ENCODE measurements at places on chromosomes 1 and 21.

DNA sequence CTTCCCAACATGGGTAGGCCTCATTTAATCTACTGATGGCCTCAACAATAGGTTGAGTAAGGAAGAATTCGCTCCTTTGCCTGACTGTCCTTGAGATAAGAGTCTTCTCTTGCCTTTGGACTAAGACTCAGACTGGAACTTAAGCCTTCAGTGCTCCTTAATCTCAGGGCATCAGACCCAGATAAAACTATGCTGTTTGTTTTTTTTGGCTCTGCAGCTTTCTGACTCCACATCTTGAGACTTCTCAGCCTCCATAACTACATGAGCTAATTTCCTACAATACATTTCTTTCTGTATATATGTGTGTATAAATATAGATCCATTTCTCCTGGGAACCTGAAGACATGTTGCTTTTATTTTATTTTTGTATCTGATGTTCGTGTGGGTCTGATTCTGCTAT, 1470.7 kb upstream of the PRMT6 start:
- no peak for DNase-seq

DNA sequence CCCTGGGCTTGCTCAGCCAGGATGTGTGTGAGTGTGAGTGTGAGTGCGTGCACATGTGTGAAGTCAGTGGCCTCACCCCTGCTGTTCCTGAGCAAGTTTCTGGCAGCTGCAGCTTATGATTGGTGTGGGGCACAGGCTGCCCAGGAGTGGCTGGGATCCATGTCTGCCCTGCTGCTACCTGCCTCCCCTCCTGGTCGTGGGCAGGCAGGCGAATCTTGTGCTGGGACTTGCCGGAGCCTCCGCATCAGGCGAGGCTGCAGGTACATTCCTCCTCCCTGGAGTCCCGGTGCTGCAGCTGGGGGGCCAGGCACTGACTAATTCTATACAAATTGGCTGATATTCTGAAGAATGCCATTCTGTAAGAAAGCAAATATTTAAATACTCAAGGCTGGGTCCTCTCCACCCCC, 85.6 kb upstream of the WNT4 start:
- no peak for DNase-seq

- DNase-seq, result no peak
These were observed 38.3 kb downstream of the LRRN2 start for GRCh38 chr1:204647114-204647804.

DNA sequence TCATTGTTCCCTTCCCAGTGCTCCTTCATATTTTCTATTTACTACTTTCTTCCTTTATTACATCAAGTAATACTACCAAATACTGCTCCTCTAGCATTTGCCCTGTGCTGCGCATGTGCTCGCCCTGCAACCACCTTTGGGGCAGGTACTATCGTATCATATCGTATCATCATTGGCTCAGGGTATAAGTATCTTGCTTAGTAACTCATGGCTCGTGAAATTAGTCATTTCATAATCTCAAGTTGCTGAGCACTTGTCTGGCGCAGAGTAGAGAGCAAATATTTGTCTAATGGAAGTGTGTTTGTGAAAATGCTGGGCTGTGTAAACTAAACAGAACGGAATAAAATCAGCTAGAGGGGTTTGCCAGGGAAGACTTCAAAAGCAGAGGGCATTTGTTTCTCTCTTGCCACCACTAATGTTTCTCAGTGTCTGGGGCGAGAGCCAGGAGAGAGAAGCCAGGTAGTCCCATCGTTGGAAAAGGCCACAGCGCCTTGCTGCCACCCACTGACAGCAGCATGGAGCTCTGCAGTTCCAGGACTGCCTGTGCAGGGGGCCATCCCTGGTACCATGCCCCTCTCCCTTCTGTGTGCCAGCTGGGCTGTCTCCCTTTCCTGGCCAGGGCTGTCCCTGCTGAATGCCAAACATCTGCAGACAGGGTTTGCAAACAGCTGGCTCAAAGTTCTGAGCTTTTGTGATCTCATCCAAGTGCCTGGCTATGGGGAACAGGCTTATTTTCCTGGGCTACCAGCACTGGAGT, 20.0 kb upstream of the CPT2 start:
- no peak for DNase-seq

DNA sequence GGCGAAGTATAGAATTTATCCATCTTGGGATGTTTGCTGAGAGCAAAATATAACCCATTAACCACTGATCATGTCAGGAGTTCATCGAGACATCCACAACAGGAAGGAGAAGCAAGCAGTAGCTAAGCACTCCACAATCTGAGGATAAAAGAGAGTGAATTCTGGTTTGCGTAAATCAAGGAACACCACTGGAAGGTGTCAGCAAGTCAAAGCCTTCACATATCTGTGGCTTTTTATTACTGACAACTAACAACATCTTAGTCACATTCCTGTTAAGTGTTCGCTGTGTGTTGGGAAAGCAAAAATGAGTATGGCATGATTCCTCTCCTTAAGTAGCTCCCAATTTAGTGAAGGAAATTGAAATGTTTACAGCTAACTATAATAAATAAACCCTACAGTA, 44.5 kb upstream of the DARS2 start:
- no peak for DNase-seq

DNA sequence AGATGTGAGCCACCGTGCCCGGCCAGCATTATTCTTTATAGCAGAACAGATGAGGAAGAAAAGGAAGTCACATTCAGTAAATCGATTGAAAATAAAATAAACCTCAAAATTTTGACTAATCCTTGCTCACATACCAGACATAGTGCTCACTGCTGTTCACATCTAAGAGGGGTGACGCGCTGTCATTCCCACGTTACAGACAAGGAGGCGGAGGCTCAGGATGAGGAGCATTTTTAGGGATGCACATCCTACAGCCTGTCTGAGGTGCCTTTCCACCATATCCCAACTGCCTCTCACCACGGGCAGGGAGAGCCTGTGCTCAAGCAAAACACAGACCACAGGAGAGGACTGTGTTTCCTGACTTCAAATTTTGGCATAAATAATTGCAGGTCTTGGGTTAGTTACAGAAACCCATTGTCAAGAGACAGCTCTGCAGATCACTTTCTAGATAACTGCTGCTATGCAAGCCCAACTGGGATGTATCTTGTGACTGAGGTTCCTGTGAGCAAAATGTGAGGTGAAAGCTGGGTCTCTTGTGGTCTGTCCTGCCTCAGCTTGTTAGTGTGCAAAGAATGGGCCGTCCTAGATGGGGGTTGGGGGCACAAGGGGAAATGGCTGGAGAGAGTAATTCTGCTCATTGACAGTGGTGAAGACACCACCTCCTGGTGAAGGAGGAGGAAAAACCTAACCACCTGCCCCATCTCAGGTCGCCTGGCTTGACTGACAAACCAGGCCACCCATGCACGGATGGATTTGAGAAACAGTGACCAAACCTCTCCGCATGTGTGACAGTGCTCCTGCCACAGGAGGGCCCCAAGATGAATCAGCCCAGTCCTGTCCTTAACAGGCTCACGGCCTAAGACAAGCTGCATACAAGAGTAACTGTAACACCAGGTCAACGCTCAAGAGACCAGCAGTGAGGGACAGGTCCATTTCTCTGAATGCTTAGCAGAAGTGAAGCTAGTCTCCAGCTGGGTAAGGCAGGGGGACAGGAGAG, 8.2 kb downstream of the TNN start:
- DNase-seq, result no peak

DNA sequence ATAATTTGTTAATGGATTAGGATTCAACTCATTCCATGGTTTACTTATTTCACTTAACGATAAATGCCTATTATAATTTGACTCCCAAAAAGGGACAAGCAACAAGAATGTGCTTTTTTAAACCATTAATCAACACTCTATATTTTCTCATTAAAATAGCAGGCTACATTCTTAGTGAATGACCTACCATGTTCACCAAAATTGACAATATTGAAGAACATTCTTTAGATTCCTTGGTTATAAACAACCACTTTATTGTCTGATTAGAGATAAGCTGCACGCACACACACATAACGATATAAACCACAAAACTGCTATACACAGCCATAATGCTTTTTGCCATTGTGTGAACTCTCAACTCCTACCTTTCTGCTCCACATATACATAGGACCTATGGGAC, 75.4 kb upstream of the LRRC7 start:
- DNase-seq, result no peak
